NCI-H524 (cell line): ENCODE measurements at places on chromosomes 11 and 22.
A peak's percentile ranks its signal among the peaks of the same experiment; 100 is the strongest.

- no peak for DNase-seq
Measured at GRCh38 chr11:124202951-124203350, 19.8 kb downstream of the OR10D3 start.

DNA sequence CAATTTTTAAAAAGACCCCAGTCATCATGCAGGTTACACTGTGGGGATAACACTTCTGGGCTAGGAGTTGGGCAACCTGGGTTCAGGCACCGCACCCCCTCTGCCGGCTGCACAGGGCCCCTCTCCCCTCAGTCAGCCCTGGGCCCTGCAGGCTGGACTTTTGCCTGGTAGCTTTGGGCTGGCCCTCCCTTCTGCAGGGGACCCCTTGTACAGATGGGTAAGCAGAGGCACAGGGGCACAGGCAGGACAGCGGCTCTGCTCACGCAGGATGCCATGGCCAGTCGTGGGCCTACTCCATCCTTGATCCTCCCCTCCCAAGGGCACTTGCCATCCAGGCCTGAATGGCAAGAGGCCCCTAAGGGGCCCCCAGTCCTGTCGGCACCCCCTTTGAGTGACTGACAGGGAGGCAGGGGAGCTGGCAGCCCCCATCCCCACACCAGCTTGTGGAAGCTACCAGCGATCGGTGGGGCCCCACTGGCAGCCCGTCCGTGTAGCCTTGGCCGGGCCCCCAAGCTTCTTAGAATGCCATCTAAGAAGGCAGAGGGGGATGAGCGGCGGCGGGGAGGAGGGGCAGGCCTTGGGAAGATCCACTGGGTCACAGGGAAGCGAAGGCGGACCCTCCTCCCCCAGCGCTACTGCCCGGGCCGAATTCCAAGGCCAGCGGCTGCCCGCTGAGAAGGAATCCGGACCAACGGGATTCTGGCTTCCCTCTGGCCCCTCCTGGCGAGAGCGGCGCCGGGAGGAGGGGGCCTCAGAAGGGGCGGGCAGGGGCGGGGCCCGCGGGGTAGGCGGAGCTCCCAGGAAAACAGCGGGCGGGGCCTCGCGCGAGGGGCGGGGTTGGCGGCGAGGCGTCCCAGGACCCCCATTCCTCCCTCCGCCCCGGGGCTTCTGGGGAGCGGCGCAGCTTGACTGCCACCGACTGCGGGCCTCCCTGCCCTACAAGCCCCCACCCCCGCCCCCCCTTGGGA, 6.8 kb upstream of the CHKA start:
- no peak for DNase-seq

DNA sequence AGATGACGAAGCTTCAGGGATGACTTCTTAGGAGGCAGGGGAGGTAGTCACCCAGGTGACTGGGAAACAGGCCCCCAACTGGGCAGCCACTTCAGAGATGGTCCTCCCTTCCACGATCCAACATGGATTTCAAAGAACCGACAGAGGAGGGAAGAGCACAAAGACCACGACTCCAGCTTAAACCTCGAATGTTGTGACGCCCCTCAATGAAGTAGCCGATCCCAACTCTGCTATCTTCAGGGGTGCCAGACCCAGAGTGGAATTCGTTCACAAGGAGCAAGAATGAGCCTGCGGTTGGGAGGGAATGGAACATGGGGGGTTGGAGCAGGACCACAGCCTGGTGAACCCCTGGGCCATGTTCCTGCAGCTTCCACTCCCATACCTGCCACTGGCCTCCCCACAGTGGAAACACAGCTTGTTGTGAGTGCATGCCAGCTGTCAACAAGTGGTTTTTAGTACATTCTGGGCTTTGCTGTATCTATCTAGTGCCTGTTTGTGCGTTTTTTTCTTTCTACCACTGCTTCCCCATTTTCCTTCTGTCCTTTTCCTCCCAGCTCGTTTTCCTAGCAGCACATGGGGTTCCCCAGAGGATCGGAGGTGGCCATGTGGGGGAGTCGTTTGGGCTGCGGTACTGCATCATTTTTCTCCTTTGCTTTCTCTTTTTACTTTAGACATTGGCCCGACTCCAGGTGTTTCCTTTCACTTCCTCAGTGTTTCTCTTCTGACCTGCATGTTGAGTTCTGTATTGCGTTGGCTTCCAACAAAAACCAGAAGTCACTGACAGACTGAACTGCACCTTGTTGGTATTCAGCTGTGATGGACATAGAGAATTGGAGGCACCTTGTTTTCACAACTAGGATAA, 65.8 kb downstream of the MORC2 start:
- DNase-seq, result no peak

DNA sequence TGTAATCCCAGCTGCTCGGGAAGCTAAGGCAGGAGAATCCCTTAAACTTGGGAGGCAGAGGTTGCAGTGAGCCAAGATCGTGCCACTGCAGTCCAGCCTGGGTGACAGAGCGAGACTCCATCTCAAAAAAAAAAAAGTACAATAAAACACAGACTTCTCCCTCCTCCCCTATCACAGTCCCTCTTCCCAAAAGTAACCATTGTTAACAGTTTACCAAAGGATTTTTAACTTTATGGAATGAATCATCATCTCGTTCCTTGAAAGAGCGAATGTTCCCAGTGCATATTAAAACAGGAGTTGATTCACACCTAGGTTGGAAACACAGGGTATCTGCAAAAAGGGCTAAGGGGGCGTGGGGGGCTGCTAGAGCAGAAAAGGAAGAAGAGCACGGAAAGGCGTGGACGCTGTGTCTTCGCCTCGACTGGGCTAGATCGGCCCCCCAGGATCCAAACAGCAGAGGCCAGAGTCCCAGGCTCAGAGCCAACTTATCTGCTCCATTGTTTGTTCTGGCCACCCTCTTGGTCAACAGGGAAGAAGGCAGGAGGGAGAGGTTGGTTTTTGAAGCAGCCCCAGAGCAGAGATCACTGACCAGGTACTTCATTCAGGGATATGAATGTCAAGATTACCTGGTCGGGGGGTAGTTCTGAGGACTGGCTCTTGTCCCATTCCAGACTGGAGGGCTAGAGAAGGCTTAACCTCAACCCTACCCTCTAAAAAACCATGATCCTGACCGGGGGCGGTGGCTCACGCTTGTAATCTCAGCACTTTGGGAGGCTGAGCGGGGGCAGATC, 2.1 kb upstream of the AHNAK start:
- DNase-seq, result no peak

GRCh38 chr11:10637731-10638151, 55.8 kb downstream of the IRAG1 start:
- no peak for DNase-seq

GRCh38 chr11:93984936-93985335, 36.2 kb upstream of the HEPHL1 start:
- DNase-seq, result no peak

DNA sequence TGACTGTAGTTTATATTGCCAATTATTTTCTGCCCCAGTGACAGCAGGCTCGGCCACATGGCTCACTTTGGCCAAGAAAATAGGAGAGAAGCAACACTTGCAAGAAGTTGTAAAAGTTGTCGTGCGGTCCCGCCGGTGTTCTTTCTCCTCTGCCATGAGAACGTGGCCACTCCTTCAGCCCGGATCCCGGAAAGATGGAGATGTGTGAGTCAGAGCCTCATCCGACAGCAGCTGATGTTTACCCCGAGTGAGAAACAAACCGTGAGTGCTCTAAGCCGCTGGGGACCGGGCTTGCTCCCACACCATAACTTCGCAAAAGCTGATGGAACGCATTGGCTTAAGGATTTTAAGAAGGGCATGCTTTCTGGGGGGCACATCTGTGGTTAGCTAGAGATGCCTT, 157.0 kb downstream of the CACNA1I start:
- peak; percentile 65 for DNase-seq
